ENCODE measurements at places on chromosomes 4 and X.

- no peak for DNase-seq
These were observed 735.1 kb upstream of the LCORL start for GRCh38 chr4:18756671-18757070.

- DNase-seq = no peak
These were observed 93.3 kb downstream of the GRIA3 start for GRCh38 chrX:123277347-123277746.

DNA sequence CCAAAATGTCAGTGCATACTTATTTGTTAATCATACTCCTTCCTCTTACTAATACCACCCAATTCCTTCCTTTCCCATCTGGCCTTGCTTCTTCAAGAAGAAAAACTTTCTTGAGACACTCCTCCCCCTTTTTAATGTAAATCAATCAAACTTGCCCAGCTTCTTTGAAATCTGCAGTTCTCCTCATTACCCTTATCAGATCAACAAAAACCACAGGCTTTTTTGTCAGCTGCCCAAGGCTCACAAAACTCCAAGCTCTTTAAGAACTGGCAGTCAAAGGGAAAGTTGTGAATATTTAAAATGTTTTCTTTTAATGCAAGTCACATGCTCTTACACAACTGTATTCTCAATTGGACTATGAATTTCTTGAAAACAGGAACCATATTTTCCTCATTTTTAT lies 11.3 kb upstream of the MYOZ2 start:
- no peak for DNase-seq

- no peak for DNase-seq
These were observed 23.1 kb downstream of the DACH2 start for GRCh38 chrX:86171366-86171765.

Measured in stimulated activated CD4-positive, alpha-beta T cell treated with anti-CD3 and anti-CD28 coated beads, Interleukin-12 subunit alpha, Interleukin-12 subunit beta, amount 100 ng/mL, for 4 hours (primary cell).